Fibroblast of skin of back (primary cell): ENCODE measurements at places on chromosomes 7 and 10.

DNA sequence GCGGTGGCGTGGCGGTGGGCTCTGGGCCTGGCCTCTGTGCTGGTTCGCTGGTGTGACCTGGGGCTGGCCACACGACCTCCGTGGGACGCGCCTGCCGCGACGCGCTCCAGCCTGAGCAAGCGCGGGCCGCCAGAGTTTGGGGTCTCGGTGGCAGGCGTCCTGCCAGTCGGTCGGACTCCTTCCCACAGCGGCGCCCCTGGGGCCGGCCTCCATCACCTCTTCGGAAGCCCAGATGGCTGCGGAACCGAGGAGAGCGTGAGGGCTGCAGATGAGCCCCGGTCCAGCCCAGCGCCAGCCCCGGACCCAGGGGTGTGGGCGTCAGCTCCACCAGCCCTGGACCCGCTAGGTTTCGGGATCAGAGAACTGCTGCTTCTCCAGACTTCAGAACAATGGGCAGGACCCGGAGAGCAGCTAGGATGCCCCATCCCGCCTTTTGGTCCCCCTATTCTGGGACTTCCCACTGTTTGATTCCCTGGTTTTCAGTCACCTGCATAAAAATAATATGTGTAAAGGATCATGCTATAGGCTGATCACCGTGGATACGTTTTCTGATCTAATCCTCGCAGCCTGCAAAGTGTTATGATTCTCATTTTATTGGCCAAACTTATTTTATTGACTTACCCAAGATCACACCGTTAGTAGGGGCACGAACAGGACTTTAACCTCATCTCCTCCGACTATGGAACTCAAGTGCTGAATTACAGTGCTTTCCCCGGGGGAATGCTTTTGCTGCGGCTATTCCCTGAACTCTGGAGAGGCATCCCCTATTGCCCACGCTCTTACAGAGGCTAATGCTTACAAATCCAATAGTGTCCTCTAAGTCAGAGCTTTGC lies 2.8 kb downstream of the CYP26C1 start:
- no peak for DNase-seq

- DNase-seq = peak; percentile 40
Observed at GRCh38 chr7:116540743-116541142, 15.9 kb downstream of the CAV1 start.

DNA sequence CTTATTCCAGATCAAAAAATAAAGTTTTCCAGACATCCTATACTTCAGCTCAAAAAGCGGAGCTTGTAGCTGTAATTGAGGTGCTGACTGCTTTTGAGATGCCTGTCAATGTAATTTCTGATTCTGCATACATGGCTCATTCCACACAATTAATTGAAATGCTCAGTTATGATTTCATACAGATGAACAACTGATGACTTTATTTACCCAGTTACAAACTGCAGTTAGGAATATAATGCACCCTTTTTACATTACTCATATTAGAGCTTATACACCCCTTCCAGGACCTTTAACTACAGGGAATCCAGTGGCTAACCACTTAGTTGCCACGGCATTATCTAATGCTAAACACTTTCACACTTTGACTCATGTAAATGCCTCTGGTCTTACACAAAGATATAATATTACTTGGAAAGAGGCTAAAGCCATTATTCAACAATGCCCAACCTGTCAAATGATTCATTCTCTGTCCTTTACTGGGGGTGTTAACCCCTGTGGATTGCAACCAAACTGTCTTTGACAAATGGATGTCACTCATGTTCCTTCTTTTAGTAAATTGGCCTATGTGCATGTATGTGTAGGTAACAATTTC lies 147.3 kb downstream of the ZNF33B start:
- peak; percentile 55 for DNase-seq

GRCh38 chr7:90592033-90592432 lies 4.1 kb upstream of the CDK14 start:
- peak; percentile 37 for DNase-seq

DNA sequence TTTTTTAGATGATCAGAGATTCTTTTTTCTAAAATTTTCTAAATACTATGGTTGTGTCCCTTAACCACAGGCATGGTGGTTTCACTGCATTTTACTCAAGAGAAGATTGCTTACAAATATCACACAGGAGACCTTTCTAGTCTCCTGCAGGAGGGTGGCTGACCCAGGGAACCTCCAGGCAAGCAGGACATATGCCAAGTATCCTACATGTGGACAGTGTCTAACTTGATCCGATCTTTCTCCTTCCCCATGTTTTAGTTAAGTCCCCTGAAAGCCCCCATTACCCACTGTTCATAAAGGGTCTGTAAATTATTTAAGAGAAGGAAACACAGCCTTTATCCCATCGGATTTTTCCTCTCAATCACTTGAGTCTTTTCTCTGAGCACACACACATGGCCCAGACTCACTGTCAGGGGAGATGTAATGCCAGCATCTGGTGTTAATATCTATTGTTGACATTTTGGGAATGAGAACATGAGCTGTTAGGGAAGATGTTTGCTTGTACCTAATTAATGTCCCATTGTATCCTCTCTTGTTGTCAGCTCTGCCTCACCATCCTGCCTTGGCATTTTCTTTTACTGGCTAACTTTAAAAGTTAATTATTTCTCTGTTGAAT lies 755.2 kb downstream of the AUTS2 start:
- no peak for DNase-seq

- no peak for DNase-seq
Observed at GRCh38 chr7:44983742-44984477, 5.1 kb upstream of the MYO1G start.

- DNase-seq = peak; percentile 90
Observed at GRCh38 chr7:6446838-6447580, 745 bp downstream of the DAGLB start.

DNA sequence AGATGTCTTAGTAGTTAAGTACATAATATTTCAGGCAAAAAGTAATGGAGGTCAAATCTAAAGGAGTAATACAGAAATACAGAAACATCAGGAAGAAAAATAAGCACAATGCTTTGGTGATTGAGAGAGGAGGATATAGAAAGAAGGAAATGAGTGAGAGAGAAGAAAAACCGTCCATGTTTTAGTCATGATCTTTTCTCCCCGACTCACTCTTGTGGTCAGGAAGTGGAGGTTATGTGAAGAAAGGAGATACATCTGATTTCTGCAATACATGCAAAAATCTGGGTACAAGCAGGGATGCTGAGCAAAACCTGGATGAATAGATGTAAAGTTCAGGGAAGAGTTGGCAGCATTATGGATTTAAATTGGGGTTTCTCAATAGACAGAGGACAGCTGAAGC lies 1122.5 kb downstream of the SORCS3 start:
- no peak for DNase-seq

DNA sequence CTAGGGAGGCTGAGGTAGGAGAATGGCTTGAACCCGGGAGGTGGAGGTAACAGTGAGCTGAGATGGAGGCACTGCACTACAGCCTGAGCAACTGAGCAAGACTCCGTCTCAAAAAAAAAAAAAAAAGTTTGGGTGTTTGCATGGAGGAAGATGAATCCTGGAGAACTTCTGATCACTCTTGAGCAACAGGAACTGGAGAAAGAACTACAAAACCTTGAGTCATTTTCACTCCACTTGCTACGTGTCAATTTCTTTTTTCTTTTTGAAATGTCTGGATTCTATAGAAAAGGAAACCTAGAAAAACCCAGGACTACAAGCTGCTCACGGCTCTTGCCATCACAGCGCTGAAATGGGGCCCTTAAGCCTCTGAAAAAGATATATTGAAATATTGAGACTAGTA lies 189.6 kb upstream of the NRP1 start:
- no peak for DNase-seq

GRCh38 chr7:70944516-70944915 lies 187.4 kb upstream of the GALNT17 start:
- DNase-seq = no peak

DNA sequence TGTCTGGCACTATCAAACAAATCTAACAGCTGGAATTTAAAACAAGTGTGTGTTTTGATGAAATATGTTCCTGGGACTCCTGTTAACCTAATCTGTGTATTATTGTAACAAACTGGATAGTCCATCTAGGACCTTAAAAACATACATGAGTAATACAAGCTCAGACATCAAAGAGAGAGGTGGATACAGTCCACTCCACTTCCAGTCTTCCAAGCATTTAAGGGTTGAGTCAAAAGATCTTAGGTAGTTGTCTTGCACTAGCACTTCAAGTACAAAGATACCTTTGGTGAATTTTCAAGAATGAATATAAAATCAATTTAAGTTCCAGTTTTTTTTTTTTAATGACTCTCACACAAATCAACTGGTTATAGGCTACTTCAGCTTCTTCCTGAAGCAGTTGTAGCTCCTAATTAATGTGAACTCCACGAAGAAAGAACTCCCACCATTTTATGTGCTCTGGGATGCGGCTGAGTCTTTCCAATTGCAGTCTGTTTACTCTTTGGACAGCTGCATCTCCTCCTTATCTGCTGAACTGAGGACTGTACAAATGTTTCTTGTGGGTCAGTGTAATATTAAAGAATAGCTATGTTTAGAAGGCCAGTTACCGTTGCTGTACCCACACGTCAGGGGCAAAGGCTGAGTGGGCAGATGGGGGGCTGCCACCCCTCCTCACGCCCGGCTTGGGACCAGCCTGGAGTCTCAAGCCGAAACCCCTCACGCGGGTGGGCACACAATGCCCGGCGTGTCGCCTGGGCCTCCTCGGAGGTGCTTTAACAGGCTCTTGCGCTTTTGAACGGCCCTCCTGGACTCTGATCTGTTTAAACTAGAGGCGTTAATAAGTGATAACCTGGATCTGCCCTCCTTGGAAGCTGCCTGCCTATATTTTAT lies 2.9 kb upstream of the IGF2BP3 start:
- DNase-seq = no peak
